ENCODE measurements at places on chromosomes 7 and 10. TPM values are rescaled to one million over a fixed set of nuclear protein-coding genes. Genes with fewer than 3 reads are reported as not detected.

DNA sequence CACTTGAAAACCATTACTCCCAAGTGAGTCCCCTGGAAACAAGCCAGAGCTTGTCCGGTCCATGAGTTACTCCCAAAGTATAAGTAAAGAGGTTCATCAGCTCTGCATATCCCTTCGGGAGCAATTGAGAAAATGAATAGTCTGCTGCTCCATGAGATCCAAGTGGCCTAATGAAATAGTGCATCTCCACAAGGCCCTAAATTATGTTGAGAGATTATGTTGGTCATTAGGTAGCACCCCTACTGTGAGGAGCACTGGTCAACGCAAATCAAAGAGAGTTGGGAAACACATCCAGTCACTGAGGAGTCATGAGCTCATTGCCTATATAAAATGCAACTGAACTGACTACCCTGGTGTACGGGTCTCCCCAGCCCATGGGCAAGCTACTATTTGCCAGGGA is 205.5 kb upstream of the AOAH start:
- no peak for DNase-seq

GRCh38 chr10:131573256-131573655 is 261.7 kb upstream of the TCERG1L start:
- DNase-seq = no peak

The SLC26A3 gene
- 0.55 TPM for total RNA-seq

DNA sequence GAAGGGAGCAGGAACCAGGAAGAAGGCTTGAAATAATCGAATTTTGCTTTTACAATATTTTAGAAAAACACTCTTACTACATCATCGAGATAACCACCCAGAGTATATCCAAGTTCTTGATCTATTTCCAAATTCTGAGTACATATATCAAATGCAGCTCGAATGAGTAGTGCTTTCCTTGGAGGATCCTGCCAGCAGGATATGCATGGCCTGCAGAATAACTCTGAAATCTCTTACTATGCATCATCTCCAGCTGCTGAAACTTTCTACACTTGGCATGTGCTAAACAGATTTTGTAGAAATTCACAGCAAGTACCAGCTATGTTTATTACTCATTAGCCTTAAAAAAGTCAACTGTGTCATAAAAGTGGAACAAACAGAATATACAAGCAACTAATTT is 44.0 kb upstream of the ANK3 start:
- no peak for DNase-seq

GRCh38 chr7:53776323-53776722 is 740.9 kb downstream of the POM121L12 start:
- no peak for DNase-seq

The ASAH2 gene
- 0.76 TPM for total RNA-seq

- DNase-seq = no peak
Measured at GRCh38 chr7:151310578-151310977, 31.0 kb upstream of the NUB1 start.

The OGDHL gene
- total RNA-seq = 5.9 TPM

The COL26A1 gene
- total RNA-seq = 0.30 TPM

- no peak for DNase-seq
Measured at GRCh38 chr7:68238204-68238805, 1241.7 kb downstream of the TYW1 start.
